ENCODE measurements at places on chromosomes 7 and 10.

- no peak for DNase-seq
These were observed 58.8 kb upstream of the AKR1E2 start for GRCh38 chr10:4767033-4767814.

GRCh38 chr10:123746942-123747341, 80.8 kb downstream of the GPR26 start:
- no peak for DNase-seq

DNA sequence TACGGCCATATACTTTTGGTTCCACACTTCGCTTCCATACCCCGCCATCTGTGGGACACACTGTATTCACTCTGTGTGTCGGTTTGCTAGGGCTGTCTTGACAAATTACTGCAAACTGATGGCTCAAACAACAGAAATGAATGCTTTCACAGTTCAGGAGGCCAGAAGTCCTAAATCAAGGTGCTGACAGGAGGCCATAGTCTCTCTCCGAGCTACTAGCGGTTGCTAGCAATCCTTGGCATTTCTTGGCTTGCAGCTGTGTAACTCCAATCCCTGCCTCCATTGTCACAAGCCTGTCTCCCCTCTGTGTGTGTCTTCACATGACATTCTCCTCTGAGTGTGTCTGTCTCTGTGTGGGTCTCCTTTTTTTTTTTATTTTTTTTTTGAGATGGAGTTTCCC, 28.9 kb upstream of the BMPR1A start:
- no peak for DNase-seq

DNA sequence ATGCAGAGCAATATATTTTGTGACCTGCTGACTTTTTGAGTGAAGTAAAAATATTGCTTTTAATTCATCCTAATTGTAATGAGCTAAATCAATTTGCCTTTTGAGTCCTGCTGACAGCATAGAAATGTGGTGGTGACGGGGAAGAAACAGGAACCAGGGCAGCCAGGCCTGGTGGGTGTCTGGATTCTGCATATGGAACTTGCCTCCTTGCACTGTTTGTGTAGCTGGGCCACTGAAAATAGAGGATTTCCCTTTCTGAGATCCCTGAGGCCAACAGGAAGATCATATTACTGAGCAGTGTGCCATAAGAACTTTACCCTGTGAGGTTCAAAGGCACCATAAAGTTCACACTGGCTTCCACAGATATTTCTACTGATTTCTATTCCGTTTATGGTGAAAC, 488.4 kb upstream of the AKR1E2 start:
- DNase-seq = no peak

DNA sequence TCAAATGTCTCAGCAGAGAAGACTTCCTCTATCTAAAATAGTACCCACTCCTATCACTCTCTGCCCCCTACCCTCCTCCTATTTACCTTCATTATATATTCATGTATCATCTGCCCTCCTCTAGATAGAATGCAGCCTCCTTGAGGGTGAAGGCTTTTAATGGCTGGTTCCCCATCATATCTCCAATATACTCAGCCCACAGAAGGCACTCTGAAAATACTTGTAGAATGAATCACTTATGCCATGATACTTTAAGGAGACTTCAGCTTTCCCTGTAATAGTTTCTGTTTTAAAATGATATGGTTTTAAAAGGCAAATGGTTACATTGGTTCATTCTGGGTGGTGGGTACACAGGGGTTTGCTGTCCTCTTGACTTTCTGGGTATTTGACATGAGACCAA, 25.3 kb downstream of the GFRA1 start:
- no peak for DNase-seq

DNA sequence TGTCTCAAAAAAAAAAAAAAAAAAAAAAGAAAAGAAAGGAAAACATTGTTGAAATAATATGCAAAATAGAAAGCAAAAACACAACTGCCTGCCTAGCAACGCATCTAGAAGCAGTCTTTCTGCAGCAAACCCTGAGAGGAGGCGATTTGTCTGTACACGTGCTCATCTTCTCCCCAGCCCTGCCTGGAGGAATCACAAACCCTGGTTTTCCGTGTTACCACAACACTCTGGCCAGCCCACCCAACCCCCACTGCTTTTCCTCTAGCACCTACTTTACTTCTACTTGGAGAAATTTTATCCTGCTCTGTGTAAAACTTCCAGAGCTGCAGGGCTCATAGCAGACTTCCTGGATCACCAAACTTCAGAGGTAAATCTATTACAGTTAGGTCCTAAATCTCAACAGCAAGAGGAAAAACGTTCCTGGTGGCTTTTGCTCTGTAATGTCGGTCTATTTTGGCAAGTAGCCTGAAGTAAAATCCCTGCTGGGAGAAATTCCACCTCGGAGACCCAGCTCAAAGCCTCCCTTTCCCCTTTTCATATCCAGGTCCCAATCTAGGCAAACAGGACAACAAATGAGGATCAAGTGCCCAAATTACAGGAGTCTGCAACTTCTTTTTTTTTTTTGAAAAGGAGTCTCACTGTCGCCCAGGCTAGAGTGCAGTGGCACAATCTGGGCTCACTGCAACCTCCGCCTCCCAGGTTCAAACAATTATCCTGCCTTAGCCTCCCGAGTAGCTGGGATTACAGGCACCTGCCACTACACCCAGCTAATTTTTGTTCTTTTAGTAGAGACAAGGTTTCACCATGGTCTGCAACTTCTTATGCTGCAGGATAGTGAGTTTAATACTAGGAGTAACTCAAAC, 91.6 kb downstream of the DNMBP start:
- no peak for DNase-seq
